ENCODE measurements at places on chromosomes 2 and 18.

DNA sequence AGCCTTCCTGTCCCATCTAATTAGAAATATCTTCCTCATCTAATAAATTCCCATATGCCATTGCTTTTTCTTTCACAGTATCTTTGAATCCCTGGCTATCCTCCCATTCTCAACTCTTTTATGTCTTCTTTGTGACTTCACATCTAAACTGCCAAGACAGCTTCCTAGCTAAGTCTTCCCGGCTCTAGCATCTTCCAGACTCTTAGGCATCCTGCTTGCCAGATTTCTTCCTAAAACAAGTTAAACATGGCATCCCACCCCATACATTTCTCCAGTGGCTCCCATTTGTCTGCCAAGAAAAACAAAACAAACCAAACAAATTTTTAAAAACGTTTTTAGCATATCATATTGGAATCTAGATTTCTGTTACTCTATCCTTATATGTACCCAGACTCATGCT lies 751.9 kb downstream of the MBD2 start:
- no peak for DNase-seq

- DNase-seq = no peak
Observed at GRCh38 chr2:238695538-238695937, 152.3 kb upstream of the TWIST2 start.

DNA sequence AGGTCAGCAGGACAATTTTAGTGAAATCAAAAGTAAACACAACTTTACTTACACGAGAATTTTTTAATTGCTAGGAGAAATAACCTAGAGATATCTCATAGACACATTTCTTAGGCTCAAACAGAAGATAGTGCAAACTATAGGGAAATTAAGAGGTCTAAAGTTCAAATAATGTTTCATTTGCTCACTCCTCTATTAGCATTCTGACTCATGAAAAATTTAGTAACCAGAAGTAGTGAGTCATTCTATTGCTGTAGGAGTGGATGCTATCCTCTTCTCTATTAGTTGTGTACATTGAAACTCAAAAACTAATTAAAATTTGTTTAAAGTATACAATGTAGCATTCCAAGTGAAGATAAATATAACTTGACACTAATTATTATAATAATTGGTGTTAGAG lies 908.3 kb upstream of the TMEFF2 start:
- no peak for DNase-seq

DNA sequence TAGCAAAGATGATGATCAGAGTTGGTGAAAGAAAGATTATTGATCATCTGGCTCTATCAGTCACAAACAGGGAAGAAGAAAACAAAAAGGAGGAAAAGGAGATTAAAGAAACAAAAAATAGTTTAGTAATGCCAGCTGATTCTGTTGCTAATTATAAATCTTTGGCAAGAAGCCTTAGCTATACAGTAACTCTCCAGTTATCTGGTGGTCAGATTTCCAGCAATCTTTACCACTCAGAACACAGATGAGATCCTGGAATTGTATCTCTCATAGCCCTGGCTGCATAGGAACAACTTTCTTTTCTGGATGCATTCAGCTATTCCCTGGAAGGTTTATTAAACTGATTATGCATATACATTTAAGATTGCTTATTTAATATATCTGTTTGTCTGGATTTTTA lies 256.8 kb upstream of the ZEB2 start:
- DNase-seq = no peak

DNA sequence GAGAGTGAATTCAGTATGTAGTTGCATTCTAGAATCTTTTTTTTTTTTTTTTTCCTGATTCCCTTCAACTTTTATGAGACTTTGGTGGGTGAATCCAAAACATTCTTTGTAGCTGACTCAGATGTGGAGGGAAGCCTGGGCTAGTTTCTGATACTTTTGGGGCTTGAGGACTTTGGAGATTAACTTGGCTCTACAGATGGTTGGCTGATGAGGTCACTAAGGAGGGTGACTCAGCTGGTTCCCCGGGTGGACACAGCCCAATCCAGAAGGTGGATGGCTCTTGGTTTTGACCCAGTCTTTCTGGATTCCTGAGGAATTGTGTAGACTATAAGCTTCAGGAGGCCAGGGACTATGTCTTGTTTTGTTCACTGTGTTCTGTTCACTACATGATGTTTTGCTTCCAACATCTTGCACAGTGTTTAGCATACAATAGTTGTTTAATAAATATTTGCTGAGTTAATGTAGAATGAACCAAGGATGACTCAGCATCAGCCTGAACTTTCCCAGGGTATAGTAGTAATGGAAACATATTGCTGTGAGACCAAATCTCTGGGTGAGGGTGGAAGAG lies 30.5 kb downstream of the LAMA3 start:
- DNase-seq = peak; percentile 21

- no peak for DNase-seq
Observed at GRCh38 chr18:44238454-44238853, 442.2 kb upstream of the SETBP1 start.

- DNase-seq = no peak
Observed at GRCh38 chr2:69353360-69353759, 33.7 kb downstream of the GFPT1 start.

DNA sequence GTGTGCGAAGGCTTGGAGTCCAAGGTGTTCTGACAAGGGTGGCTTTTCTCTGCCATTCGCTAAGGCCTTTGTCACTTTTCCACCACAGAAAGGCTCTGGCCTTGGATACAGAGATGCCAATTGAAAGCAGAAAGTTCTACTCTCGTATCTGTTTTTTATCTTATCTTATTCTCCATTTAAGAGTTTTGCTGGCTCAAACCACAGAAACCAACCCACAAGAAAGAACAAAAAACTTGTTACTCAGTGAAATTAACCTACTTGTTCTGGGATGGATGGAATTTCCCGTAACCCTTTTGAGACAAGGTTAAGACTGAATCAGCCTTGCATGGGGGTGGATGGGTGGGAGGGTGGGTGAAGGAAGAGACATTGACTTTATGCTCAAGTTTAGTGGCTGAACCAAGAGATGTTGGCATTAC lies 221.7 kb downstream of the CDH20 start:
- DNase-seq = no peak

- DNase-seq = no peak
Observed at GRCh38 chr2:184524551-184525382, 73.6 kb upstream of the ZNF804A start.

GRCh38 chr2:152646264-152646663 lies 71.0 kb downstream of the PRPF40A start:
- DNase-seq = no peak

DNA sequence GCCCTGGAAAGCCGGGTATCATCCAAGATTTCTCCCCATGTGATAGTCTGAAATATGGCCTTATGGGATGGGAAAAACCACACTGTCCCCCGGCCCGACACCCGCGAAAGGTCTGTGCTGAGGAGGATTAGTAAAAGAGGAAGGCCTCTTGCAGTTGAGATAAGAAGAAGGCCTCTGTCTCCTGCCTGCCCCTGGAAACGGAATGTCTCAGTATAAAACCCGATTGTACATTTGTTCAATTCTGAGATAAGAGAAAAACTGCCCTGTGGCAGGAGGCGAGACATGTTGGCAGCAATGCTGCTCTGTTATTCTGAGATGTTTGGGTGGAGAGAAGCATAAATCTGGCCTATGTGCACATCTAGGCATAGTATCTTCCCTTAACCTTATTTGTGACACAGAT lies 26.8 kb downstream of the RUFY4 start:
- DNase-seq = no peak

GRCh38 chr2:238635647-238636051 lies 208.9 kb downstream of the ASB1 start:
- no peak for DNase-seq

All from body of pancreas (tissue), 4 donors.